ENCODE measurements at places on chromosomes 3 and 15.

DNA sequence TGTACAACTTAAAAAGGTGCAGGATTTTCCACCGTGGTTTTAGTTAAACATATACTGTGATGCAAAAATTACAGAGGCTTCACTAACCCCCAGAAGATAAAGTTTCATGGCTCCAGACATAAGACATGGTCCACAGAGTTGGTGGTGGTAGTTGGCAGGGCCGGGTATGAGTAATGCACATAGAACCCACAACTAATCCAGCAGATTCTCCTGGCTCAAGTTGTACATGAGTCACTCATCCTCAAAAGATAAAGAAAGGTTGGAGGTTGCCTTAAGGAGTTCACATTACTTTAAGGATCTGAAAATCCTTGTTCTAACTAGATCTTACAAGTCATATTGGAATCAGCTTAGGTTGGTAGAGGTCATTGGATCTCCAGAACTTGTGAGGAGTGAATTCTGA, 98.3 kb upstream of the ZBTB20 start:
- no peak for DNase-seq

- DNase-seq, result no peak
These were observed 6.8 kb downstream of the UBE3A start for GRCh38 chr15:25431836-25432561.

DNA sequence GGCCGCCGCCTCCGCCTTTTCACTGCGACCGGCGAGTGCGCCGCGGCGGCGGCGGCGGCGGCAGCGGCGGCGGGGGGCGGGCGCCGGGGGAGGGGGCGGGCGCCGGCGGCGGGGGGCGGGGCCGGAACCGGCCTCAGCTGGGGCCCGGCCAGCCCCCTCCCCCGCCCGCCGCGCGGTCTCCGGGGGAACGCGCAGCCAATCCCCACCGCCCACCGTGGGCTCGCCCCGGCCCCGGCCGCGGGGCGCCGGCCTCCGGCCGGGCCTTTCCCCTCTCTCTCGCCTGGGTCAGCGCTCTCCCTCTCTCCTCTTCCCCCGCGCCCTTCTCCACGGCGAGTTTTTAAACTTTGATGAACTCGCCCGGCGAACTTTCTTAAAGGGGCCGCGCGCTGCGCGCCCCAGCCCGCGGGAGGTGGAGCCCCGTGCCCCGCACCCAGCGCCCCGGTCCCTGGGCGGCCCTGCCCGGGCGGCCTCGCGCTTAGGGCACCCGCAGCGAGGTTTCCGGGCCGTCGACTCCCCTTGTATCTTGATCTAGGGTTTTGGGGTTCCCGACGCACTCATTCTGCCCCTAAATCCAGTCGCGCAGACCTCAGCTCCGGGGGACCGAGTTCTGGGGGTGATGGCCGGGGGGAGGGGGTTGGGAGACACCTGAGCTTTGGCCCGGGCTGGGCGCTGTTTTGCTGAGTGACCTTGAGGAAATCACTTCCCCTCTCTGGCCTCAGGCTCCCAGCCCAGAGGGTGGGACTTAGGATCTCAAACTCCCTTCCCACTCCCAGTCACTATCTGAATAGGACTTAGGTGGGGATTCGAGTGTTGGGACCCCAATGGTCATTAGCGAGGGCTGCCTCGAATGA, at the start of gene RBPMS2:
Gene RBPMS2 (minus strand): TSS at position 39 of the 851 bp plus-strand sequence. CDS start 270 bp downstream, outside the sequence.
- no peak for DNase-seq

- DNase-seq, result no peak
These were observed 31.7 kb downstream of the NR2F2 start for GRCh38 chr15:96362011-96362754.

DNA sequence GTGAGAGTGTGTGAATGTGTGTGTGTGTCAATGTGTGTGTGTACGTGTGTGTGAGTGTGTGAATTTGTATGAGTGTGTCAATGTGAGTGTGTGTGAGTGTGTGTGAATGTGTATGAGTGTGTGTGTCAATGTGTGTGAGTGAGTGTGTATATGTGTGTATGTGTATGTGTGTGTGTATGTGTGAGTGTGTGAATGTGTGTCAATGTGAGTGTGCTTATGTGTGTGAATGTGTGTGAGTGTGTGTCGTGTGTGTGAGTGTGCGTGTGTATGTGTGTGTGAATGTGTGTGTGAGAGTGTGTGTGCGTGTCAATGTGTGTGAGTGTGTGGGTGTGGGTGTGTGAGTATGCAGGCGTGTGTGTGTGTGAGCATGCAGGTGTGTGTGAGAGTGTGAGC, 93.5 kb upstream of the ALDH1A3 start:
- DNase-seq, result no peak

DNA sequence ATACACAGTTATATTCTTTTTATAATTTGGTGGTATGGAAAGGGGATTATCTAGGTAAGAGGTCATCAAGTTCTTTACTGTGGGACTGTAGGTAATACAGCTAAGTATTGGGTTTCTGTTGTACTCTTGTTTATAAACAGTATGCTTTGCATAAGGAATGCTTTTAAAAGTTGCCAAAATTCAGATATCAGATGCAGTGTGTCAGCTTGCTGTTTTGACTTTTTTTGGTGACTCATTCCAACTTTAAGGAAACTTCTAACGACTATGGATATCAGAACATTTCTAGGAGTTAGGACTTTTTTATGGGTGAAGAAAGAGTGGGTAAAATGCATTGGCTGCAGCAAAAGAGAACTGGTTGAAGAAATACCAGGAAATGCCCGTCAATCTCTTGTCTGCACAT, 2.8 kb downstream of the SCAANT1 start:
- no peak for DNase-seq

DNA sequence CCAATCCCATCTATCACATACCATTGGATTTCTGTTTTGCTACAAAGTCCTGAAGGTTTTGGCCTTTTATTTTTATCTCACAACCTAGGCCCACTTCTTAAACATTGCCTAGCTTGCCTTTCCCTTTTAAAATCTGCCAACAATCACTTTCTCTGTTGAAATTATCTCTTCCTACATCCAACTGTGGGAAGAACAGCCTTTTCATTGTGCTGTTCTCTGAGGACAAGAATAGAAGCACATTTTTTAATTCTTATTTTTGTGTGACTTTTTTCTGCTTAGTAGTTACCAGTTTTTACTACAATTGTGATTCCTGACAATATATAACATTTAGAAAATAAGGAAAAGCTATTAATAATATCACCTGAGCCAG, 159.2 kb downstream of the CNTN6 start:
- no peak for DNase-seq

DNA sequence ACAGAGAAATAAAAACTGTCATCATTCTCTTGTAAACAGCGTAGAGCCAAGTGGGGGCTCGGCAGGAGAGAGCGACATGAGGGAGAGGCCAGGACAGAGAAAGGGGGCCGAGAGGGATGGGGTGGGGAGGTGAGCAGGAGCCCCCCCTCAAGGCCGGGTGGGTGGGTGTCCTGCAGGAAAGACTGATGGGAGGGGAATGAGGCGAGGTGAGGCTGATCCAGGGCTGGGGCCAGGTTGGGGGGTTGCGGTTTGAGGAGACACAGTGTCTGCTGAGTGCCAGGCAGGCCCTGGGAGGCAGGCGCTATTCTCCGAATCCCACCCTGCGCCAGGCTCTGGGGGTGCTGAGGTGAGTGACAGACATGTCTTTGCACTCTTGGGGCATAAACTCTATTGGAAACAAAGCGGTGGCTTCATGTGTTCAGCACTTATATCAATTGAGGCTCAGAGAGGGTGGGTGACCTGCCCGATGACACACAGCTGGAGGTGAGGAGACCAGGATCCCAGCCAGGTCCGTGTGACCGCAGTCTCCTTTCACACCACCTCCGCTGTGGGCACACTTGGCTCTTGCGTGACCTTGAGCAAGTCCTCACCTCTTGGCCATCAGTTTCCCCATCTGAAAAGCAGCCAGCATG, 19.6 kb upstream of the CSPG4 start:
- DNase-seq, result no peak

GRCh38 chr3:45479621-45480035, 91.3 kb downstream of the LARS2 start:
- no peak for DNase-seq

GRCh38 chr3:82423268-82424030, 662.0 kb upstream of the GBE1 start:
- DNase-seq, result no peak

DNA sequence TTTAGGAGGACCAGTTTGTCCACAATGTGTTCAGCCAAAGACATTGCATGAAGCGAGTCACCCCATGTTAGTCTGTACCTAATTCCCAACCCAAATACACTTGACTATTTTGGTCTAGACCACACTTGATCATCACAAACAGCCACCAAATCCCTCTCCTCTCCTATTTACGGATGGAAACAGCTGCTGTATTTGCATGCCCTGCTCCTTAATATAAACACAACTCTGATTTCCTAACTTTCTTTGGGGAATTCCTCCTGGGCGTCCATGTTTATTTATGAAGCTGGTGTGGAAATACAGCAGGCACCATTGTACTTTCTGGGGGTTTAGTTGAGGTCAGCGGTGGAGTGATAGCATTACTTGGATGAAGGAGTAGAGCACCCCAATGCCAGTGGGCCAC, 235.2 kb downstream of the TLE3 start:
- no peak for DNase-seq

Measured in stimulated activated naive CD8-positive, alpha-beta T cell treated with anti-CD3 and anti-CD28 coated beads, Interleukin-15, amount 100 ng/mL, for 72 hours (primary cell).